Stimulated activated CD8-positive, alpha-beta memory T cell treated with anti-CD3 and anti-CD28 coated beads, Interleukin-7, amount 100 ng/mL, for 48 hours (primary cell): ENCODE measurements at places on chromosomes 16 and 17.

DNA sequence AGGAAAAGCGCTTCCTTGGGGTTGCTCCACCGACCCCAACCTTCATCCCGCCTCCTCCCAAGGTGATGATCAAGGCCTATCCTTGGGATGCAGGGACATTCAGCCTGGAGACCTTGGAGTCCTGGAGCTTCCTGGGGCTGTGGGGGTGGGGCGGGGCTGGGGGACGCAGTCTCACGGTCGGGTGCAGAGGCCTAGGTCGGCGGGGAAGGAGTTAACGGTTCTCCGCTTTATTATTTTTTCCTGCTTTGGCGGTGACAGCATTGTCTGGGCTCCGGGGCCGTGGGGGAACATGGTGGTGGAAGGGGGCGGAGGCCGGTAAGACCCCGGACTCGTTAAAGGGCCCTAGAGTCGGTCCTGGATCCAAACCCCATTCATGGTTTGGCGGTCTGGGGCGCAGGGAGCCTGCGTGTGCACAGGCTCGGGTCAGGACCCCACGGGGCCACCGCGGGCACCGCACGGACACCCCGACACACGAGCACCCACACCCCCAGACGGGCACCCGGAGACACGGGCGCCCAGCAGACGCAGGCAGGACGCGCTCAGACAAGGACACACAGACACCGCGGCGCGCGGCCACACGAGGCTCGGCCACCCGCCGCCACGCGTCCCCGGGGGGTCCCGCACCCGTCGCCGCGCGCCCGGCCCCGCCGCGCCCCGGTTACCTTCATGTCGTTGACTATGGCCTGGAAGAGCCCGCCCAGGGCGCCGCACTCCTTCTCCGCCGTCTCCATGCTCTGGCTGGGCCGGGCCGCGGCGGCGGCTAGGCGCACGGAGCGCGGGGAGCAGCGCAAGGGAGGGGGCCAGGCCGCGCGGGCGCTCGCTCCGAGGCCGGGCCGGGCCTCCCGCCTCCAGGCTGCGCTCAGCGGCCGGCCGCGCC is 554 bp downstream of the MTSS2 start:
- DNase-seq = no peak

GRCh38 chr17:4945944-4946280 is 2.4 kb downstream of the PFN1 start:
- DNase-seq = no peak

DNA sequence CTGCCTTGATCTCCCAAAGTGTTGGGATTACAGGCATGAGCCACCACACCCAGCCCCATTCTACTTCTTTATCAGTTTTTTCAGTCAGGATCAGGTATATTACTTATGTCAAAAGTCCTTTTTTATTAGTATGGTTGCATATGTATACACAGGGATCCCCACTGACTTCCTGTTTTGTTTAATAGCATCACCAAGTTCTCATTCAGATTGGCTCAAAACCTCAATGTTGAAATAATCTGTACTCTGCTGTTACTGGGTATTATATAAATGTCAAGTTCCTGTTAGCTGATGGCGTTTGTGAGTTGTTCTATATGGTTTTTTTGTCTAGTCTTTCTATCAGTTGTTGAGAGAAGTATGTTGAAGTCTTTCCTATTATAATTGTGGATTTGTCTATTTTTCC is 168.5 kb downstream of the BCAS3 start:
- no peak for DNase-seq

GRCh38 chr16:27547134-27547533 is 2.6 kb downstream of the GTF3C1 start:
- no peak for DNase-seq

DNA sequence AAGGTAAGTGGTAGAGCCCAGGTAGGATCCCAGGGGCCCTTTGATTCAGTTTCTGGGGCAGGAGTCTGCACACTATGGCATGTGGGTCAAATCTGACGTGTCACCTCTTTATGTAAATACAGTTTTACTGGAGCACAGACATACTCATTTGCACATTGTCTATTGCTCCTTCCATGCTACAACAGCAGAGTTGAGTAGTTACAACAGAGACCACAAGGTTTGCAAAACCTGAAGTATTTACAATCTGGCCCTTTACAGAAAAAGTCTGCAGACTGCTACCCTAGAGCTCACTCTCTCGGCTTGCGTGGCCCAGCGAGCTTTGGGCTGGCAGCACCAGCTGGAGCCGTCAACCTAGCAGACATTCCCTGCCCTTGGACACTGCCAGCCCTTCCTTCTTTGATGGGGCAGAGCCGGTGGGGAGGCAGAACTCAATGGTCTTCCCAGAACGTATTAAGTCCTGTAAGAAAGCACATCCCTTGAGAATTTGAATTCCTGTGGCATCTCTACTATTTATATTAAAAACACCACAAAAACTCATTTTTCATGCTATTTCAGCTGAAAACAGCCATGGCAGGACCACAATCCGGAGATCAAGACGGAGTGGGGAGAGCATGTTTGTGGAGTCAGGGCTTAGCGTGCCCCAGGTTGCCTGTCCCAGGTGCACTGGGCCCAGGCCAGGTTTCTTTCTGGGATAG is 133.1 kb upstream of the NUDT7 start:
- DNase-seq = no peak

DNA sequence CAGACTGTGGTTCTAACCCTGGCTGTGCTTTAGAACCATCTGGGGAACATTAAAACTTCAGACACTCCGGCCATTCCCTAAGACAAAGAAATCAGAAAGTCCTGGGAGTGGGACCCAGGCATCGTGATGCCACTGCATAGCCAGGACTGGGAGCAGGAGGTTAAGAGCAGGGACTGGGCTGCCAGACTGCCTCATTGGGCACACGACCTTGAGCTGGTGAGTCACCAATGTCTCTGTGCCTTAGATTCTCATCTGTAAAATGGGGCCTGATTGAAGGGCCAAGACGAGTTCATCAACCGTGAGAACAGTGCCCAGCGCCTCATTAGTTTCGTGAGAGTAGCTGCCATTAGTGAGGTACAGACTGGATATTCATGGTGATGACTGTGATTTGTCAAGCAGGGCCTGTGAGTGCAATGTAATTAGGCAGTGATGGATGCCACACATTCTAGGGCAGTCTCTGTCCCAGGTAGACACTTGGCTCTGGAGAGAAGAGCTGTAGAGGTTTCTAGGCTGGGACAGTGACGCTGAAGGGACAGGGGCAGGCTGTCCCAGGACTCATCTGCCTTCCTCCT is 196.8 kb downstream of the NTN1 start:
- no peak for DNase-seq

DNA sequence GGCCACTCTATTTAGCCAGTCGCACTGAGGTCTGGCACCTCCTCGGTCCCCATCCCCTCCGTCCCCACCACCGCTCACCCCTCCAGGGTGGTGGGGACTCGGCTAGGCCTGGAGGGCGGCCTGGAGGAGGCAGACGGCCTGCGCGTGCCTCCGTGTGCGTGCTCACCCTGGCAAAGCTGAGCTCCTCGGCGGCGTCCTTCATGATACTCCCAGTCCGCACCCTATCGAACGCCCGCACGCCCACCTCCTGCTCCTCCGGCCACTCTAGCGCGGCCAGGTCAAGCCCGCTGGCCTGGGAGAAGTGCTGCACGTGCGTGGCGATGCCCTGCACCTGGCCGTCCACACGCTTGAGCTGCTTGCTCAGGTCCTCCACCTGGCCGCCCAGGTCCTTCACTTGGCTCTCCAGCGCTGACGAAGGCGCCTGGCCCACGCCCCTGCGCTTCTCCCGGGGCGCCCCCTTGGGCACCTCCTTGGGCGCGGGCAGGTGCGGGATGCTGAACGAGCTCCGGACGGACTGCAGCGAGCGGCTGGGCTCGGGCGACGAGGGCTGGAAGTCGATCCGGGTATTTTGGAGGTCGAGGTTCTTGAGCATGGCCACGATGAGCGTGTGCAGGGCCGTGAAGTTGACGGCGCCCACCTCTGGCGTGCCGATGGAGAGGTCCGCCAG is 644 bp downstream of the QRICH2 start:
- no peak for DNase-seq

DNA sequence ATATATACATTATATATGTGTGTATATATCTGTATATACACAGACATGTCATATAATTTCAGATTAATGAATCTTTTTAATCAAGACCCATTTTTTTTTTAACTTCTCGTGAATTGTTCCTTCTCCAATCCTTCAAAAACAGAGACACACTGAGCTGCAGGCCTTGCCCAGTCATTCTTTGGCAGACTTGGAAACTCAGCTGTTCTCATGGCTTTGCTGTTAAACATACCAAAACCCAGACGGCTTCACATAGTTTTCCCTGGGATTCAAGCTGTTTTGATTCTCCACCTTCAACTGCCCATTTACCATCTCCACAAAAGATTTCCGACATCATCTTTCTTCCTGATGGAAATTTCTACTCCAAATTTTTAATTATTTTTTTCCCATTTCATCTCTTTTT is 148.7 kb downstream of the KCNJ2 start:
- DNase-seq = no peak

DNA sequence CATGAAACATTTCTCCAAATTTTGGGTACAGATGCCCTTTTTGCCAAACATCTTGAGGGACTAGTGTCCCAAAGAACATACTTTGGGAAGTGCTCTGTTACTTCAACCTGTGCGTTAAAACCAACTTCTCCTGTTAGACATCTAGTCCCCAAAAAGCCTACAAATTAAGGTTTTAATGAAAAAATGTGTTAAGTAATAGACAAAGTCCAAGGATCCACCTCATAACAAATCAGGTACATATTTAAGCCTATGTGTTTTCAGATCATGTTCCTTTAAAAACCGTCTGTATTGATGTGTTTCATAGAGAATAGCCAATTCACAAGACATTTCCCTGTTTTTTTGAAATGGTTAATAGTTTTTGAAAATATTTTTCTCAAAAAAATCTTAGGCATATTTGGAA is 174.8 kb upstream of the FAM20A start:
- no peak for DNase-seq

DNA sequence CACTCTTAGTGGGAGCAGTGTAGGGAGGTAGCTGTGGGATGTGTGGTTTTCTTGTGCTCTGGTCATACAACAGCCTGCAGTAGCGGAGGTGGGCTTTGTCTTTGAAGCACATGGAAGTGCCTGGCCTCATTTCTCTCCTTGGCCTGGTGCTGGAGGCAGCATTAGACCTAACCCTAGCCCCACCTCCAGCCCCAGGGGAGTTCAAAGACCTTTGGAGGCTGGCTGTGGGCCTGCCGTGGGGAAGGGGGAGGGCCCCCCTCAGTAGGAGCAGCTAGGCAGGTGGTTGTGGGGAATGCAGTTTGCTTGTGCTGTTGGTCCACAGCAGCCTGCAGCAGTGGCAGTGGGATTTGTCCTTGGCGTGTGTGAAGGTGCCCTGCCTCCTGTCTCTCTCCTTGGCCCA is 91.7 kb downstream of the BCAS3 start:
- no peak for DNase-seq

- no peak for DNase-seq
Measured at GRCh38 chr17:5631958-5632590, 47.8 kb upstream of the NLRP1 start.

GRCh38 chr16:56603589-56603988 is 4.8 kb upstream of the MT2A start:
- no peak for DNase-seq

GRCh38 chr17:48176471-48176855 is 68.9 kb downstream of the SNX11 start:
- DNase-seq = no peak

- peak; percentile 14 for DNase-seq
Measured at GRCh38 chr17:32936894-32937500, 9.0 kb downstream of the TMEM98 start.

DNA sequence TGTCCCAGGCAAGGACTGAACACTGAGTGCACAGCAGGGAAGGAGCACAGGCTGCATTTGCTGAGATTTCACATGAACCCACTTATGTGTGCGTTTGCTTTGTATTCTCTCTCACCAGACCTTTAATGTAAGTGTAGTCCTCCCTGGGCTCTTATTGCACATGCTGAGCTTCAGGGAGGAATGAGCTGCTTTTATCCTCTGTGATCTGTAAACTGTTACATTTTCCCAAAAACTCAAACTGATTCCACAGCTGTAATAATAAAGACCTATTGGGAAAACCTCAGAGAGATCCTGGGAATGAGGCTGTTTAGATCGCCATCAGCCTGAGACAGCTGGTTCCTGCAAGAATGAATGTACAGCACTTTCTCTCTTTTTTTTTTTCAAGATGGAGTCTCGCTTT is 53.6 kb upstream of the ADORA2B start:
- DNase-seq = no peak

DNA sequence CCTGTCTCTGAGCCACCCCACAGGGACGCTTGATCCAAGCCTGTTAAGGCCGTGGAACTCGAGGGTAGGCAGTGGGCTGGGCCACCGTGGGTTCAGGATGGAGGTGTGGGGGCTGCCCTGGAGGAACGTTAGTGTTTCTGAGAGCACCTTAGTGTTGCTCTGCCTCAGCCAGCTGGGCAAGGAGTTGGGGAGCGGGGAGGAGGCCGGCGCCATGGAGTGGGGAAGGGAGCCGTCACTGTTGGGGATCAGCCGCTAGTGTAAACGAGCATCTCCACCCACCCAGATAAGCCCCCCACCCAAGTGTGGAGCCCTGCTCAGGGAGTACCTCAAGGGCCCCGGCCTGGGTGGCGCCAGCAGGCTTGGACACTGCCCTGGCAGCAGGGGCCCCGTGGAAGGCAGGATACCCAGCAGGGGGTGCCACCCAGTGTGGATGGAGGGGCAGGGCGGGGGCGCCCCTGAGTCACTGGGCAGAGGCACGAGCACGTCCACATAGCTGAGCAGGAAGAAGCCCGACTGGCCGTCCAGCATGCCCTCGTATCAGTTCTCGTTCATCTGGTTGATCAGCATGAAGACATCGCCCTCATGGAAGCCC is 98.6 kb downstream of the KPNA2 start:
- DNase-seq = no peak

GRCh38 chr16:22093331-22093730 is 990 bp downstream of the VWA3A start:
- DNase-seq = no peak

- DNase-seq = no peak
Measured at GRCh38 chr17:44095647-44096496, 25.3 kb downstream of the G6PC3 start.

DNA sequence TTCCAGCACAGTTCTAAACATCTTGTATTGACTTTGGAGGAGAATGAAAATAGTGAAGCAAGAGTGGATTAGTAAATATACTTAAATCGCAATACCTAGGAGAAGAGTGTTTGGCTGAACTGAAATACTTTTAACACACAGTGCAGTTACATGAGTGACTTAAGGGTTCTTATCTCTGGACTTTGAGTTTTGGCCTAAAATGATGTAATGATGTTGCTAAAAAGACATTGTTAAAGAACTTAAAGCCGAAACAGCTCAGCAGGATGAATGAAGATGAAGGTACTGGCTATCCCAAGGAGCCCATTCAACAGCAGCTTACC is 28.1 kb downstream of the PMP22 start:
- no peak for DNase-seq

DNA sequence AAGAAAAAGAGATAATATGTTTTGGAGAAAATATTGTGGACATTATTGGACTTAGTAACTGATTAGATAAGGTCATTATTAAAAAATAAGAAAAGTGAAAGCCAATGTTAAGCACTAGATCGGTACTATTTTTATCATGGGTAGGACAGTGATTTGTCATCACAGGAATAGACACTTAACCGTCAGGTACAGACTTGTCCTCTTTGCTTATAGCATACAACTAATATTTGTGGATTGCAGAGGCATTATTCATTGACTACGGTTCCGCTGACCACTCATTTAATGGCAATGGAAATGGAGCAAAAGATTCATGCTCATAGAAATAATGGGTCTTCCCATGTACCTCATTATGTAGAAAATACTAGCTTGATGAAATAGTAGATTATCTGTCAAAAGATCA is 596.3 kb upstream of the CA10 start:
- DNase-seq = no peak

- DNase-seq = no peak
Measured at GRCh38 chr17:8791910-8792270, 7.3 kb downstream of the MFSD6L start.
